ENCODE measurements at places on chromosomes 7 and 10. TPM values are rescaled to one million over a fixed set of nuclear protein-coding genes. Genes with fewer than 3 reads are reported as not detected.

Gene CDK14
- polyA plus RNA-seq, result not detected

Gene ENTPD1
- polyA plus RNA-seq, result 4.3 TPM

Gene ADRB1
- not detected for polyA plus RNA-seq

Gene NXPH1
- not detected for polyA plus RNA-seq

Gene PANK1
- 0.66 TPM for polyA plus RNA-seq

Gene RBM20
- polyA plus RNA-seq, result not detected

Gene SFMBT2
- polyA plus RNA-seq, result 9.8 TPM

Gene AS3MT
- not detected for polyA plus RNA-seq

Gene TUBAL3
- not detected for polyA plus RNA-seq

Gene RAMP3
- polyA plus RNA-seq, result not detected

Gene SLC39A12
- not detected for polyA plus RNA-seq

DNA sequence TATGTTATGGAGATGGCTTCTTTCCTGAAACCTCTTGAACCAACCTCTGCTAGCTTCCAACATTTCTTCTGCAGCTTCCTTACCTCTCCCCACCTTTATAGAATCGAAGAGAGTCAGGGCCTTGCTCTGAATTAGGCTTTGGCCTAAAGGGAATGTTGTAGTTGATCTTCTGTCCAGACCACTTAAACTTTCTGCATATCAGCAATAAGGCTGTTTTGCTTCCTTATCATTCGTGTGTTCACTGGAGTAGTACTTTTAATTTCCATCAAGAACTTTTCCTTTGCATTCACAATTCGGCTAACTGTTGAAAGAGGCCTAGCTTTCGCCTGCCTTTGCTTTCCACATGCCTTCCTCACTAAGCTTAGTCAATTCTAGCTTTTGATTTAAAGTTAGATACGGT is 48.0 kb downstream of the KLHDC10 start:
- no peak overlapping the region for H3K27ac ChIP-seq
- H3K36me3 ChIP-seq, result peaks cover 22% of the 10 kb centered on the region
- H3K27me3 ChIP-seq, result no peaks in the 10 kb centered on the region
- DNase-seq, result no peak
- no peak overlapping the region for H3K4me3 ChIP-seq

DNA sequence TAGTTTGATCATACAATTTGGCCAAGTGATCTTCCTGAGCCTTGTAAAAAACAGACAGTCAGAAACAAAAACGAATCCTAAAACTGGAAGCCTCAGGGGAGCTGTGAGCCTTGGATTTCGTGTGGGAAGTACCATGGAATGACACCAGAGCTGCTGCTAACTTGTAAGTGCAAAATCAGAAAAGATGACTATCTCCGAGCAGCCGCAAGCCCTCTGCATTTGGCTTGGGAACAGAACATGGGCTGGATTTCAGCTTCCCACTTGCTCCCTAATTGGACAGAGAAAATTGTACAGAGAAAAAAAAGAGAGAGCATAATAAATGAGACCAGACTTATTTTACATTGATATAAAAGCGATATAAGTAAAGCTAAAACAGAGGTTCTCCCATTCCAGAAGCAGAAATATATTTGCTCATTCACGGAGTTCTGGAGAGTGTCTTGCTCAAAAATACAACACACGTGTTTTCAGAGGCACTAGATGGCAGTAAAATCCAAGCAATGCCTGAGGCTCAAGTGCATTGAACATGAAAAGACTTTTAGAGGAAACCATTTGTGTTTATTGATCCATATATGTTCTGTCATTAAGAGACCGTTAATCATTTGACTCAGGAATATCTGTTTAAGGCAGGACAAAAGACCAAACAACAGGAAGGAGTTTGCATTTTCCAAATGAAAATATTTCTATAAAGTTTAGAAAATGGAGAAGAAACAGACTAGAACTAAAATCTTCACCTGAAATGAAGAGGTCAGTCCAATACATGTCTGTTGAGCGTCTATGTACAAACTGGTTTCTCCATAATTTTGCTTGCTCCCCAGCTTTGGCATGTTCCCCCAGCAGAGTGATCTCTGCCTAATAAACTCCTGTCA is 78.3 kb upstream of the SLC26A5 start:
- DNase-seq, result no peak
- H3K27me3 ChIP-seq, result peaks cover 6% of the 10 kb centered on the region
- H3K36me3 ChIP-seq, result no peaks in the 10 kb centered on the region
- no peak overlapping the region for H3K27ac ChIP-seq
- H3K4me3 ChIP-seq, result no peak overlapping the region

DNA sequence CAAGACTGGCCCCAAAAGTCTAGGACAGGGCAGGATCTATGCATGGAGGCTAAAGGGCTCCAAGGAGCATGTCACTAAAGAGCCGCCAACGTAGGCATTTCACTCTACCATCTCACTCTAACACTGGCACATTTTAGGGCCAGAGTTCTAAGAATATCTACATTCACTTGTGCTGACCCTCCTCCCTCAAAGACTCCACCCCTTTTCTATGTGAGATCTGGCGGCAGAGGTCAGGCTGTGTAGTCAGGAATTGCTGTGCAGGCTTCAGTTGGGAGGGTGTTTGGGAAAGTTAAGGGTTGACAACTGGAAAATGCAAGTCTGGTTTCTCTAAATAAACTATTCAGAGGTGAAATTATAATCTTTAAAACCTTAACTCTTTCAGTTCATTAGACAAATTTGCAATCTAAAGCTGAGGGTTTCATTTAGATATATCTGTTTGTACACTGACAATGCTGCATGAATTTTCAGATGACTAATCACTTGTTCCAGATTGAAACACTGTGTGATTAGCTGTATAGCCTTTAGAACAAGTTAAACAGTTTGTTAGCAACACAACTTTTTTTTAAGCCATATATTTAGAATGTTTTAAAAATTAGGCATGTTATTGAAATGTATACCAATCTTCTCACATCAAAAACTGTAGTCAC is 18.2 kb downstream of the LMOD2 start:
- no peak overlapping the region for H3K4me3 ChIP-seq
- no peaks in the 10 kb centered on the region for H3K36me3 ChIP-seq
- DNase-seq, result no peak
- no peaks in the 10 kb centered on the region for H3K27me3 ChIP-seq
- H3K27ac ChIP-seq, result no peak overlapping the region

DNA sequence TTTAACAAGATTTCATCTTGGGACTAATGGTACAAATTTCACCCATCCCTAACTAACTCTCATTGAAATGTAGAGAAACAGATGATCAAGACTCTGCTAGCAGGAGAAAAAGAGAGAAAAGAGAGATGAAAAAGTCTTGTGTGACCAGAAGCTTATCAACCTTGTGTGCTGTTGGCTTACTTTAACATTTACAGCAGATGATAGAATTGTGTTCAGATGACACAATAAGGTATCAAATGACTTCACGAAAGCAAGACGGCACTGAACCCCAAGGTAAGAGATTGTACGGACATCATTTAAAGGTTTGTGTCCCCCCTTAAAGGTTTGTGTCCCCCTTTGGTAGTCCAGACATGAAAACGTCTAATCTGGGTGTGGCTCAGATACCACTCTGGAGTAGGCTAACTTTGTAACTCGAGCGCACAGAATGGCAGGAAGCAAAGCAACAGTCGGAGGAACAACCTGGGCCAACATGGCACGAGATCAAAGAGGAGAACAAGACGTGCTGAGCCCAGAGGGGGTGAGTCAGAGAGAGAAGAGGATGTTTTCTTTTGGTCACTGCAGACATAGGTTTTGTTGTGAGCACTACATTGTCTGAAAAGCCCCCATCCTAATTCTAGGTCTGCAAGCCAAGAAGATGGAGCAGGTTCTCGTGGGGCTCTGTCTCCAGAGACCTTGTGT is 10.4 kb upstream of the LMBR1 start:
- no peak overlapping the region for H3K27ac ChIP-seq
- DNase-seq, result no peak
- H3K4me3 ChIP-seq, result no peak overlapping the region
- peaks cover 7% of the 10 kb centered on the region for H3K27me3 ChIP-seq

- H3K36me3 ChIP-seq, result peaks cover 11% of the 10 kb centered on the region
- no peak overlapping the region for H3K4me3 ChIP-seq
- peaks cover 4% of the 10 kb centered on the region for H3K27me3 ChIP-seq
- no peak for DNase-seq
Measured at GRCh38 chr10:132360766-132361447, 28.9 kb downstream of the LRRC27 start.

GRCh38 chr10:34049887-34050286 is 715.4 kb upstream of the NRP1 start:
- H3K27me3 ChIP-seq, result peaks cover 6% of the 10 kb centered on the region
- no peak overlapping the region for H3K27ac ChIP-seq
- H3K36me3 ChIP-seq, result no peaks in the 10 kb centered on the region

- no peak overlapping the region for H3K27ac ChIP-seq
- no peak for DNase-seq
- H3K4me3 ChIP-seq, result no peak overlapping the region
- no peaks in the 10 kb centered on the region for H3K27me3 ChIP-seq
Measured at GRCh38 chr7:70267381-70268120, 669.3 kb downstream of the AUTS2 start.

All from immature natural killer cell (primary cell).